ENCODE measurements at places on chromosomes 6 and 20.
A peak's percentile ranks its signal among the peaks of the same experiment; 100 is the strongest.

GRCh38 chr20:7856756-7857155, 83.5 kb downstream of the HAO1 start:
- no peak for DNase-seq

DNA sequence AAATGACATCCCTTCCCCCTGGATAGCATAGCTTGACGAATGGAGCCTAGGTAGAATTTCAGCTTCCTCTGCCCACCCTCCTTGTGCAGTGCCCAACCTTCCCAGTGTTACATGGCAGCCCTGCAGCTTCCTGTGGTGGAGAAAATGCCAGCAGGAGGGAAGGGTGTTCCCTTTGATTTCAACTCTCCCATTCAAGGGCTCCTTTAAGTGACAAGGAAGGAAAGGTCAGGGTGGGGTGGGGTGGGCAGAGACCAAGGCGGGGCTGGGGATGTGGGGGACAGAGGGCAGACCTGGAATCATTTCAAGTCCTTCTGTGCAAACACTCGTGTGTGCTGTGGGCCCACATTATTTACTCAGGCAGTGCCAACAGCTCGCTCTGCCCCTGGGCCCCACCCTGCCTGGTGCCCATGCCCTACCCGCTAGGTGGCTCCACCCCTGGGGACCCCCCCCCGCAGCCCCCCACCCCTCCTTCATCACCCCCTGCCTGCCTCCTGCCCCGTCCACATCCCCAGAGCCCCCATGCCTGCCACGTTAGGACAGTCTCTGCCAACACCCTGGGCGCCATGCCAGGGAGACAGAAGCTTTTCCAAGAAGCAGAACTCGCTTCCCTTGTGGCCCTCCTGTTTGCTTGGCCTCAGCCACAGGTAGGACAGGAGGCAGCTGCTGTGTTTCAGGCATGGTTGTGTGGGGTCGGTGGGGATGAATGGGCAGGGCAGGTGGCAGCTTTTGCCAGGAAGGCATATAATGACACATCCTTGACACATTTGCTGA, 9.4 kb downstream of the SPDEF start:
- peak; percentile 87 for DNase-seq

DNA sequence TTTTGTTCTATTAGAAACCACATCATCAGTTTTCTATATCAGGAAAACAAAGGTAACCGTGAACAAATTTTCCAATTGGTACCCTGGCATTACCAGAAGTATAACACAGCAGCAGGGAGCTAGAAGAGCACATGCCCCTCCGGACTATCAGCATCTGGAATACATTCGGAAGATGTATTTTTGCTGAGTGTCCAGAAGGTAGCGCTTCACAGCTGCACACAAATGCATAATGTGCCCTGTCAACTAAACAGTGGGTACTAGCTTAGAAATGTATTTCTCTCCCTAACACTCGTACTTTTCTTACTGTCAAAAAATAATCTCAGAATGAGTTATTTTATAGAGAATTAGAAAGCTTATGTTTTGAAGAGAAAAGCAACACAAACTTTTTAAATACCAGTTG, 77.6 kb downstream of the HUS1B start:
- no peak for DNase-seq

DNA sequence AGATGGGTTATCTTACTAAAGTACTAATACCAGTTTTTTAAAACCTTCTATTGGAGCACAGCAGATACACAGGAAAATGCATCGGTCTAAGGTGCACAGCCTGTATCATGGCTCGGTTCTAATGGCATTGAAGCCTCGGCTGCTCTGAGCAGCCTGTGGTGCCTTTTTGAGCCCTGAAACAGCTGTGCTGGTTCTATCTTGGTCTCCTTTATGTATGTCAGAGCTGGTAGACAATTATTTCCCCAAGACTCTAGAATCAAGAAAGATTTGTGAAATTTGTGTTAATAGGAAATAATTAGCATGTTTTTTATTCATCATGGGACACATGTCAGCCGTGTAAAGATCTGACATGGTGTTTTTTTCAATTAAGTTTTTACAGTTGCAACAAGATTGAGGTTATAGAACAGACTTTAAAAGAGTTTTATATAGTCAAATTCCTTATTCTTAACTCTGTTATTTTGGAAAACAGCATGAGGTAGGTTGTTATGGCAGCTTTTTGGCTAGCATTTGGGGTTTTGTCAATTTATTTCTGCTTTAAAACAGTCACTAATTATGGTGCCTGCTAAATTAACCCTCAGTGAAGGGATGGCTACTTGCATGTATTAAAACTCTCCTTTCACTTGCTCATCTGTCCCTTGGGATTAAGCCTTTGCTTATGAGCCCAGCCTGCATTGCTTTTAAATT, 40.3 kb upstream of the C20orf144 start:
- DNase-seq: no peak

- DNase-seq: no peak
Measured at GRCh38 chr6:53811082-53811481, 16.3 kb downstream of the LRRC1 start.

GRCh38 chr6:88490908-88491264, 324.7 kb upstream of the CNR1 start:
- no peak for DNase-seq

DNA sequence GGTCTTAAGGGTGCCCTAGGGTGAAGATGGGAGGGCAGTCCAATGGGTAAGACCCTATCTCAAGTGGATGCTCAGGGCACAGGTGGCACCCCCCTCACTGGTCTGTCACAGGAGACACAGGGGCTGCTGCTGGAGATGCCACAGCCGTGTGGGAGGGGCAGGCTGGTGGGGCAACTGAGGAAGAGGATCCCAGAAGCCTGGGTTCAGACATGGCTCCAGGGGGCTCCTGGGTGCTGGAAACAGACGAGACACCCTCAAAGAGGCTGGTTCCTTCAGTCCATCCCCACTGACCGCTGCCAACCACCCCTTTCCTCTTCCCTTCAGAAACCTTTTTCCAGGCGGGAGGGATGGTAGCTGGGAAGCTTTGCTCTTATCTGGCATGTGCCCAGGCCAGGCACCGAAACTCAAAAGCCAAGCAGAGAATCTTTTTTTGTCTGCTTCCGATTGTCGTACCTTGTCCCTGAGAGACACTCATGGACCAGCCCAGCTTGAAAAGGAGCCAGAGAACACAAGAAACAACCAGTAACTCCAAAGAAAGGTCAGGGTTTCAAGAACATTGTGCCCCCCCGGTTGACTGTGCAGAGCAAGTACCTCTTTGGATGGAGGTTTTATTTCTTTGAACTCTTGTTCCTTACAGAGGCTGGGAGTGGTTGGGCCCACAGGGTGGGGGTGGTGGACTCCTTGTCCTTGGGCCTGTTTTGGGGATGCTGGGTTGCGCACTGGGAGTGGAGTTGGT, 28.5 kb upstream of the EMILIN3 start:
- no peak for DNase-seq

DNA sequence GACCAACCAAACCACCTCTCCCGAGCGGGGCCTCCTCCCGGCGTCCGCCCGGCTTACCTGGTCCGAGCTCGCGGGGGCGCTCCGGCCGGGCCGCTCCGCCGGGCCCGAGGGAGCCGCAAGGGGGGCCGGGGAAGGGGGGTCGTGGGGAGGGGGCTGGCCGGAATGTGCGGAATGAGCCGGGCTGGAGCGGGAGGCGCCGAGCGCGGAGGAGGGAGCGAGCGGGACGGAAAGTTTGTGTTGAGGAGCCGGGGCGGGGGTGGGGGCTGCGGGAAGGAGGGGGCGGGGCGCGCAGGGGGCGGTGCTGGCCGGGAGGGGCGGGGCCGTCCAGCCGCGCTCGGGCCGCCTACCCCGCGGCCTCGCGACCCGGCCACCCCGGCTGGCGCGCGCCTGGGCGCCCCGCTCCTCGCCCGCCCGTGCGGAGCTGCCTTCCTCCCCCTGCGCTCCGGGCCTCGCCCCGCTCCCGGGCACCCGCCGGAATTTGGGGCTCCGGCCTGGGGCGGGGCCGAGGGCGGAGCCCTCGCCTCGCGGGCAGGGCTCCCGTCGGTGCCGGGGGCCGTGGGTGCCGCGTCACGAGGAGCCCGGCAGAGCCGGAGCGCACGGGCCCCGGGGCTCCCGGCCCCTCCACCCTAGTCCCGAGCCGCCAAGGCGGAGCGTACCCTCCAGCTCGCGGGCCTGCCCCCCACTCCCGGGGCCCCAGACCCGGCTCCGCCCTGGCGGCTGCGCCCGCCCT, at the start of gene TEAD3:
Gene TEAD3 (minus strand): TSS at position 239 of the 730 bp plus-strand sequence.
- no peak for DNase-seq

GRCh38 chr20:44309763-44310663, 989 bp downstream of the FITM2 start:
- peak; percentile 15 for DNase-seq

- peak; percentile 15 for DNase-seq
Measured at GRCh38 chr6:99350573-99350972, 1.1 kb upstream of the FAXC start.

GRCh38 chr6:3698021-3698420, 53.5 kb downstream of the PXDC1 start:
- DNase-seq: no peak

DNA sequence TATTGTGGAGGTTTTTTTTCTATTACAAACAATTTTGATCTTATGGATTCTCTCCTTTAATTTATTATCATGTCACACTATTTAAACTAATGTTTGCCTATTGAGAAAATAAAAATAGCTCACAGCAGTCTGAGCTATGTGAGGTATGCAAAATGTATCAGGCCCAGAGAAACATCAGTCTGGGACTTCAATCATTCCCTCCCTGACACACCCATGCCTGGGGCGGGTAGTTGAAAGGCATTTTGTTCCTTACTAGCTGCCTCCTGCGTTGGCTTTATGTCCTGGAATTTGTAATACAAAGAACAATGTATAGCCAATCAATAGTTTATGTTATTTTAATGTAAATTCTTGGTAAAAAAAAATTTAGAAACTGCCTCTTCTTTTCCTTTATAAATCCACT, 403.3 kb downstream of the EPM2A start:
- no peak for DNase-seq

DNA sequence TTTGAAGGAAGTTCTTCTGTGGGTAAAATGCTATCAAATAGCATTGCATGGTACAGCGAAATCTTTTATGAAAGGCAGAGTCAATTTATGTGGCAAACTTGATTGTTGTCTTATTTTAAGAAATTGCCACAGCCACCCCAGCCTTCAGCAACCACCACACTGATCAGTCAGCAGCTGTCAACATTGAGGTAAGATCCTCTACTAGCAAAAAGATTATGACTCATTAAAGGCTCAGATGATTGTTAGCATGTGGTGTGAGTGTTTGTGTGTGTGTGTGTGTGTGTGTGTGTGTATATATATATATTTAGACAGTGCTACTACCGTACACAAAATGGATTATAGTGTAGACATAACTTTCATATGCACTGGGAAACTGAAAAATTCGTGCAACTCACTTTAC, 27.8 kb downstream of the LRRN4 start:
- no peak for DNase-seq

DNA sequence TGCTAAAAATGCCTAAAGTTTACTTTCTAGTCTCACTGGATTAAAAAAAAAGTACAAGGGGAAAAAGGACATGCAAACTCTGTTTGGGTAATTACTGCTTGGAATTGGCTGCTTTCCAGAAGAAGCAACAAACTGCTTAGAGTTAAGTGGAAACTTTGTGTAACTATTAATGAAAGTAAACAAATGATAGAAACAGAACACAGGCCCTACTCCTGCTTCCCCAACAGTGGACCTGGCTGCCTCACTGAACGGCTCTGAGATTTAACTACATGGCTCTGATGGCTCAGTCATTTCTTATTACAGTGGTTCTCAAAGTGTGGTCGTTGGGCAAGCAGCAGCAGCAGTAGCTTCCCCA, 108.5 kb downstream of the MAN1A1 start:
- DNase-seq: no peak

- DNase-seq: no peak
Measured at GRCh38 chr6:5667737-5668136, 339.0 kb downstream of the NRN1 start.

GRCh38 chr6:65116326-65116725, 590.7 kb downstream of the EYS start:
- no peak for DNase-seq
